ENCODE measurements at places on chromosomes 2 and 18. TPM values are rescaled to one million over a fixed set of nuclear protein-coding genes. Genes with fewer than 3 reads are reported as not detected.

Gene GULP1
- total RNA-seq = 78.2 TPM

Gene HNRNPA3
- 51.1 TPM for total RNA-seq

Gene GATA6
- total RNA-seq = 0.89 TPM

Gene CFAP65
- 4.8 TPM for total RNA-seq

Gene PMS1
- total RNA-seq = 29.8 TPM

Gene CSRNP3
- total RNA-seq = 32.7 TPM

Gene EMILIN1
- total RNA-seq = 46.2 TPM

Gene ICOS
- total RNA-seq = not detected

Gene WDCP
- 14.7 TPM for total RNA-seq

Gene ALKAL2
- total RNA-seq = 3.4 TPM

Gene DPP10
- 83.0 TPM for total RNA-seq

Gene C1QL2
- total RNA-seq = 0.20 TPM
